SJSA1 (cell line): ENCODE measurements at places on chromosomes 12 and 14.

- no peak for DNase-seq
Measured at GRCh38 chr14:54040846-54041245, 84.2 kb upstream of the BMP4 start.

DNA sequence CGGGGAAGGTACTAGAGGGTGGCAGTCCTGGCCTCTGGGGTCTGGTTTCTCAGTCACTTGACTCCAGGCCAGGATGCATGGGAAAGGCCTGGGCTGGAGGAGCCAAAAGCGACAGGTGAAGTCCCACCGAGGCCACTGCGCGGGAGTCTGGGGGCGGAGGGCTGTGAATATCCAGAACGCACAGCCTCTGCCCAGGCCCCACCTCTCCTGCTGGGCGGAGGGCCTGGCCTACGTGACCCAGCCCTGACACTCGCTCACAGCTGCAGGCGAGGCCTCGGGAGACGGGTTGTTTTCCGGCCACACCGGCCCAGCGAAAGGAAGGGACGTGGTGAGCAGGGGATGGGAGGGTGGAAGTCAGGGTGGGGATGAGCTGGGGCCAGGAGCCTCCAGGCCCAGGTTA lies 91.2 kb downstream of the RFLNA start:
- DNase-seq = no peak

GRCh38 chr12:98771811-98772752 lies 127.0 kb downstream of the APAF1 start:
- DNase-seq = no peak

GRCh38 chr12:92570056-92570753 lies 132.6 kb upstream of the PLEKHG7 start:
- peak; percentile 63 for DNase-seq

GRCh38 chr12:44465139-44465538 lies 411.0 kb downstream of the NELL2 start:
- DNase-seq = no peak

GRCh38 chr14:104708606-104709268 lies 15.3 kb upstream of the ADSS1 start:
- peak; percentile 67 for DNase-seq

GRCh38 chr14:97283841-97284240 lies 486.7 kb downstream of the VRK1 start:
- no peak for DNase-seq

- peak; percentile 91 for DNase-seq
Measured at GRCh38 chr12:113862590-113863454, 103.3 kb downstream of the RBM19 start.

DNA sequence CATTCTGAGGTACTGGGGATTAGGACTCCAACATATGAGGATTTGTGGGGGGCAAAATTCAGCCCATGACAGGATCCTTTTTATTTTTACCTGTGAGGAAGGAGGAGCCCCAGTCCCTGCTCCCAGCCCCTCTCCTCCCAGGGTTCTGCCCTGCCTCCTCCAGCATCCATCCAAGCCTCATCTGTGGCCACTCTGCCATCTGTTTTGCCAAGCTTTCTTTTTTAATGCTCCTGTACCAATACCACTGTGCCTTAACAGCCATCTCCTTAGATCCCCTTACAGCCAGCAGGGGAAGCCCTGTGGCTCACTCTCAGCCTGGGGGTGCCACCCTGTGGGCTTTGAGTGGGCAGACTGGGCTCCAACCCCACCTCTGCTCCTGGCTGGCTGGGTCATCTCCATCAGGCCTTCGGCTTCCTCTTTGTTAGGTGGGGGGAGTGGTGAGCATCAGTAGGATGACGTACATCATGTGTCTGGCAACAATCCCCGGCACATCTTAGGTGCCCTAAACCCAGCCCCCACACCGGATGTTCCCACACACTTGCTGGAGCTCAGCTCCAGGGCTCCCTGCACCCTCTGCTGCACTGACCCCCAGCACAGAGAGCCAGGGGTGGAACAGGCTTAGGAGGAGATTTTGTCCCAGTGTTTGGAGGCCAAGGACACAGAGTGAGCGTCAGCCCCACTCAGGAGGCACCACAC lies 40.2 kb downstream of the CYP46A1 start:
- DNase-seq = no peak

- no peak for DNase-seq
Measured at GRCh38 chr12:120290609-120291305, 946 bp downstream of the RNU4-2 start.

- DNase-seq = no peak
Measured at GRCh38 chr12:68001486-68002466, 12.5 kb downstream of the IFNG-AS1 start.

- no peak for DNase-seq
Measured at GRCh38 chr12:25269701-25270100, 19.0 kb upstream of the KRAS start.

- peak; percentile 56 for DNase-seq
Measured at GRCh38 chr12:2783936-2784600, 10.7 kb upstream of the FKBP4 start.

- DNase-seq = no peak
Measured at GRCh38 chr14:73610687-73611086, 1.6 kb upstream of the ACOT6 start.

DNA sequence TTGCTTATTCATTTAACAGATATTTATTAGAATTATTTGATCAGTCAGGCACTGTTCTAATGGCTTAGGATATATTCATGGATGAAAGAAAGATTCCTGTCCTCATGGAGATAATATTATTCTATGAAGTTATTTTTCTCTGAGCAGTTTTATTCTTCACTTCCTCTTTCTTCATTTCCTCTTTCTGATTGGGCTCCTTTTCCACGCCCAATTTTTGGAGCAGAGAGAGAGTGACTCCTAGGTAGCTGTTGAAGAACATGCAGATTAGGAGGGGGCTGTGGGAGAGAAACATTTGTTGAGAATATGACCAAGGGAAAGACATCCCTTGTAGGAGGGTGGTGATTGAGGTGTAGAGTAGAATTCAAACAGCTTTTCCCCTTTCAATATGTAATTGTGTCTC lies 6.0 kb upstream of the YARS2 start:
- DNase-seq = no peak

DNA sequence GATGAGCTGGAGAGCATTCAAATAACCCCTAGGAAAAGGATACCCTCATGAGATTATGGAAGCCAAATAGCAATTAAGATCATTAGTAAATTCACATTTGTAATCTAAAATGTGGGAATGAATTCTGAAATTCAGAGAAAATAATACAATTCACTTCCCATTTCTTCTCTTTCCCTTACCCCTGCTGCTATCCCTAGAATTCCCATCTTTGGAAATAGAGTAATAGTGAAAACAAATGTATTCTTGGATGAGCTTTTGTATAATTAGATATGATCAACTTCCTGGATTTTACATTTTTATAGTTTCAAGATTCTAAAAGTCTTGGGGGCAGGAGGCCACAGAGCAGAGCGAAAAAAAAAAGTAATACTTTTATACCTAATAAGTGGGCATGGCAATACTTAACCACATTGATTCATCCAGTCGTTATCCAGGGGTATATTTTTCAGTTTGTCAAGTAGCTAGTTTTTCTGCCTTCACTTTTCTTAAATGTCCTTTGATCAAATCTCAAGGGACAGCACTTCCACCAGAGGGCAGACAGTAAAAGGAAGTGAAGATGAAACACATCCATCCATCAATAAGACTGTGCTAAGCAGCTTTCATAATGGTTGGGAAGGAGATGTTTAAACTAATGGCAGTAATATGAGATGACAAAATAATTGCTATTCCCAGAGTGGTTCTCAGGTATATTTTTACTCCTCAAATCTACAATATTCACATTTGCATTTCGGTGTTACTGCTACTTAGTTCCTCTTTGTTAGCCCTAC lies 401.3 kb downstream of the DIO2 start:
- DNase-seq = no peak

DNA sequence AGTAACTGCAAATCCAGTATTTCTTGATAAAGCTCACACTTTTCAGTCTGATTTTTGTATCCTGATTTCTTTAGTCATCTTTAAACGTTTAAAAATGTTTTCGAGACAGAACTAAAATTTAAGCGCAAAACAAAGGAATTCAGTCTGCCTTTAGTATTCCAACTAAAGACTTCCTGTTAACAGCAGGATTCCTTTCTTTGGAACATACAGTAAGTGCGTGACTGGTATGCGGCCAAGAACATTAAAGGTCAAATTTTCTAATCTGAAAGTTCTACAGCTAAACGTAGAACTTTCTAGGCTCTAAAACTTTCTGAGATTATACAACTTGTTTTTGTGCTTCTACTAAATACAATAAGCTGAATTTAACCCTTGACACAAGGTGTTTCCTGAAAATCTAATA lies 9.9 kb downstream of the SAV1 start:
- peak; percentile 34 for DNase-seq
